C1 segment of cervical spinal cord (tissue), 14 donors: ENCODE measurements at places on chromosomes 12 and 14.

DNA sequence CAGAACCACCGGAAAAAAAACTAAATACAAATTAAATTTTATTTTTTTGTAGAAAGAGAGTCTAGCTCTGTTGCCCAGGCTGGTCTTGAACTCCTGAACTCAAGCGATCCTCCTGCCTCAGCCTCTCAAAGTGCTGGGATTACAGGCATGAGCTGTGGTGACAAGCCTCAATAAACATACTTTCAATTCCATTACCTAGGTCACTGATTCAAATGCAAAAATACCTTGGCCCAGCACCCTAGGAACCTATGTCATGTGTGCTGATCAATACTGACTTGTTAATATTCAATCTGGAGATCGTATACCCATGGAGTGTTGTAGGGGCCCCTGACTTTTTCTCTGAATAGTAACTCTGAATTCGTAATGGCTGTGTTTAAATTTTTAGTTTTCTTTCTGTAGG lies 7.1 kb upstream of the TMEM30B start:
- DNase-seq, result no peak

DNA sequence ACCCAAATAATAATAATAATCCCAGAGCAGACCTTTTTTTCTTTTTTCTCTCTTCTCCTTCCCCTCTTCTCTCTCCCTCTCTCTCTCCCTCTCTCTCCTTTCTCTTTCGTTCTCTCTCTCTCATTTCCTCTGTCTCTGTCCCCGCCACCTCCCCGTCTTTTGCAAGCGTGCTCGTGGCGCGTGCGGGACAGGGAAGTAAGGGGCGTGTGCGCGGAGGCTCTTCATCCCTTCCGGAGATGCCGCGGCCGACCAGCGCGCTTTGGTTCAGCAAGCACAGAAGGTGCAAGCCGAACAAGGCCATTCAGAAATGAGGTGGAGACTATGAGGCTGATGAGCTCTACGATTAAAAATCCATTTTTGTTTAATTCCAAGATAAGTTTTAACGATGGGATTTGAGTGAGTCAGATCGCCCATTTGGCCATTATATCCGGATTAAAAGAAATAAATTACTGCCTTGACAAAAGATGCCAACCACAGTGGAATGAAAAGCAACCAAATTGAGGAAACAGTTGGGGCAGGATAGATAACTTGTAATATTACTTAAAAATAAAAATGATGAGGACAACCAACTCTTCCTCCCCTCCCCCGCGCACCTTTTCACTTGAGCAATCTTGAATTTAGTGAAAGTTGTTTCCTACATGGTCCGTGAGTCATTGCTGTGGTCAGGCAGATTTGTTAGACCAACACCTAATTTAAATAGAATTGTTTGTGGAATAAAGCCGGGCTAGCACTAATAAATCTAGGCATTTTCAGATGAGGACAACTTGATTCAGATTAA lies 1.2 kb upstream of the AMIGO2 start:
- DNase-seq, result no peak

GRCh38 chr12:109999983-110000505 lies 814 bp downstream of the ANKRD13A start:
- DNase-seq, result no peak

DNA sequence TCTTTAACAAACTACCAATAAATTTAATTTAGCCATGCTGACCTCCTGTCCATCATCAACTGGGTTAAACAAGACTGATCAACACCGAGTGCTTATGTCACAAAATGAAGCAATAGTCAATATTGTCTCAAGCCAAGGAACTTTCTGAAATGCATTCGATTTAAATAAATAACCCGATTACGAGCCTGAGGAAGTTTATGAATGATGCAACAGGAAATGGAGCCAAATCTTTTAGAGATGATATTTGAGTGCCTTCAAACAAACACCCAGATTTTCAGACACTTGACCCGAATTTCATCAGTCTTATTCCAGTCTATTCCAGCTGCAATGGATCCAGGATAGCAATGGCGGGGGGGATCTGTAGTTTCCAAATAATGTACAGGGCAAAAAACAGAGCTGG lies 27.9 kb downstream of the FAR2 start:
- DNase-seq, result no peak

GRCh38 chr12:130338794-130339601 lies 1.3 kb downstream of the PIWIL1 start:
- no peak for DNase-seq
